ENCODE measurements at places on chromosomes 4 and X. TPM values are rescaled to one million over a fixed set of nuclear protein-coding genes. Genes with fewer than 3 reads are reported as not detected.

Gene SERTM2
- not detected for total RNA-seq

Gene F8
- total RNA-seq = 4.1 TPM

Gene IL1RAPL2
- not detected for total RNA-seq

Gene SPARCL1
- not detected for total RNA-seq

Gene GPM6B
- total RNA-seq = 0.65 TPM

Gene KLB
- not detected for total RNA-seq

Gene FBXW7
- 30.7 TPM for total RNA-seq

Gene EGFL6
- total RNA-seq = not detected

Gene IL13RA2
- 11.5 TPM for total RNA-seq

Gene IQCM
- not detected for total RNA-seq

Gene FMR1NB
- total RNA-seq = not detected

Gene STAP1
- not detected for total RNA-seq

Gene SMIM31
- total RNA-seq = not detected

Gene ARL9
- total RNA-seq = not detected

Gene OPHN1
- 4.5 TPM for total RNA-seq

Gene SLC38A5
- 34.5 TPM for total RNA-seq

Gene TBL1X
- total RNA-seq = 26.4 TPM

Gene GPR82
- not detected for total RNA-seq

Gene TRPC5OS
- not detected for total RNA-seq

Gene CXCL11
- total RNA-seq = not detected

Gene TMA16
- 26.6 TPM for total RNA-seq

Gene TRIM75
- not detected for total RNA-seq
